ENCODE measurements at places on chromosomes 6 and 20.

GRCh38 chr6:34598712-34599111 is 42.6 kb upstream of the SPDEF start:
- no peak for DNase-seq

DNA sequence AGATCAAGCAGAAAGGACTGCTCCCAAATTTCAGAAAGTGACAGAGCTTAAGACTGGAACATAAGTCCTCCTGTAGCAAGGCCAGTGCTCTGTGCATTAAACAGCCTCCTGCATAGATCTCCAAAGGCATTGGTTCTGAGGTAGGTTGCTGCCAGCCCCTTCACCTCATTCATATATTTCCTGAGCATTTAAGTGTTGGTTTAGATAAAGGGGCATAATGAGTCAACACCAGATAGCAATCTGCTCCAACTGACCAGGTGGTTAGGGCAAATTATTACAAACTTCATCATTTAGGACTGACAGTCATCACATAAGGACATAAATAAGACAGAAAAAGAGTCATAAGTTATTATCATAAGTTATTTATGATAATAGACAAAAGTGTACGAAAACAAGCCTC is 10.7 kb downstream of the PTPRK start:
- DNase-seq = no peak

GRCh38 chr6:145147981-145148749 is 587.2 kb downstream of the EPM2A start:
- DNase-seq = no peak

- no peak for DNase-seq
Observed at GRCh38 chr6:81901551-81901966, 149.1 kb upstream of the TENT5A start.

DNA sequence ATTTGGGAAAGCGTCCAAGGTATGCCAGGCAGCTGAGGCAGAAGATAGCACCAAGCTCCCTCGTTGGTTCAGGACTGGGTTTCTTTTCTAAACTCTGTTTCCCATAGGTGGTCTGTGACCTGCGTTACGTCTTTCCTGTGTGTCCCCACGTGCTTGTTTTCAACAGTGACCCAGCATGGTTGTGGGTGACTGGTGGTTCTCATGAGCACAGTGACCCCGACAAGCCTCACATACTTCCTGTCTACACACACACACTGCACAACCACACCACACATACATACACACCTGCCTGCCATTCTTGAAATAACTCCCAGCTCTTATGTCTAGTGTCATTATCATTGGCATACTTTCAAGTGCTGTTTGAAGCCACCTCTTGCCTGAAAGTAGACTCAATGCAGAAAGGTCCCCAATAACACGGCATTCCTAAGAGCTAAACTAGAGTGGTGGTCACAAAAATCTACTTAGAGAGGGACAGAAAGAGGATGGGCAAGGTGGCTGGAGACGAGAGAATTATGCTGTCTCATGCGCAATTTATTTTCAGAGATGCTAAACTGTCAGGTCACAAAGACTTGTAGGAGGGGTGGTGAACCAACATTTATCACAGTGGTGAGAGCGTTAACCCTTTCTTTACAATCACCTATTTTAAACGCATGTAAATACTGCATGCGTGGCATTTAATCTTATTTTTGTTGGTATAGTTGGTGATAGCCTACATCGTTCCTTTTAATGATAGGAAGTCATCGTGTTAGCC is 66.7 kb downstream of the GCNT2 start:
- DNase-seq = no peak

DNA sequence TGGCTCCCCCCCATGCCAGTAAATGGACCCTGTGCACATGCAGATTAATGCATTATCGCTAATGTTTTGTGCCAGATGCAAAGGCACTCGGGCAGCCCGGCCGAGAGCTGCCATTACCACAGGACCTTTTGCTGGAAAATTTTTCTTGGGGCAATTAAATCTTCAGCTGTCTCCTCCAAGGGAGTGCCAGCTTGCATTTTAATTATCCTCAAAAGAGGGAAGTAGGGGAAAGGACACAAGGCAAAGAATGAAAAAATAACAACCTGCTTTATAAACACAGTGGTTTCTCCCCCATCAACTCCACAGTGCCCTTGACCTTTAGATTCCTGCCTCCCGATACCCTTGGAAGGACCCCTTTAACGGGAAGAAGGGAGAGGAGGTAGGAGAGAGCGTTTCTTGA is 48.2 kb downstream of the PDYN start:
- DNase-seq = no peak

DNA sequence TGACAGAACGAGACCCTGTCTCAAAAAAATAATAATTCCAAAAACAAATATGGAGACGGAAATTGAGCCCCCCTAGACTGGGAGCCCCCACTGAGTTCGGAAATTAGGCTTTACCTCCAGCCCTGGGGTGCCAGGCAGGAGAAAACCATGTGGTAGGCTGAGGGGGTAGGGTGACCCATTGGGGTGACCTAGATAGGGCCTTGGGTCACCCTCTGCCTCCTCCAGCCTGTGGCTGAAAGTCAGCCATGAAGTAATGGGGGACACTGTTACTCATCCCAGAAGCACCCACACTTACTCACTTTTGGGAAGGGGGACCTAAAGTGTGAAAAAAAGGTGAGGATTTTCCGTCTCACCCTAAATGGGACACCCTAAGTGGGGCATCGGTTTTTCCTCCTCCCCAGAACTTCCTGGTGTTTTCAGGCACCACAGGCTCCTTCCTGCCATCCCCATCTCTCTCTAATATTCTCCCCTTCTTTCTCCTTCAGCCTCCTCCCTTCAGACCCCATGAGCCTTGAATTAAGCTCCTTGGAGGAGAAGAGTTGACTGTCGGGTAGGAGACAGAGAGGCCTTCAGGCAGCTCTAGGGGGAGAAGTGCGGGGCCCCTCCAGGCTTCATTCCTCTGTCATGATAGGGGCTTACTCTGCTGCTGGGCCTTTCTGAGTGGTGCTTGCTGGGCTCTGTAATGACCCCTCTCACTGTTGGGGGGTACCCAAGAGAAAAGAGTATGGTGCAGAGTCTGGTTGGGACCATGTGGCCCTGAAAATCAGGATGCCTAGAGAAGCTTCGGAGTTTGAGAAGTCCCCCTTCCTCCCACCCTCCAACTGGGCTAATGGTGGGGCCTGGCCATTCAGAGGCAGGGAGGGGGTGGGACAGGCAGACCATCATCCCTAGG is 2.4 kb downstream of the LTB start:
- no peak for DNase-seq

DNA sequence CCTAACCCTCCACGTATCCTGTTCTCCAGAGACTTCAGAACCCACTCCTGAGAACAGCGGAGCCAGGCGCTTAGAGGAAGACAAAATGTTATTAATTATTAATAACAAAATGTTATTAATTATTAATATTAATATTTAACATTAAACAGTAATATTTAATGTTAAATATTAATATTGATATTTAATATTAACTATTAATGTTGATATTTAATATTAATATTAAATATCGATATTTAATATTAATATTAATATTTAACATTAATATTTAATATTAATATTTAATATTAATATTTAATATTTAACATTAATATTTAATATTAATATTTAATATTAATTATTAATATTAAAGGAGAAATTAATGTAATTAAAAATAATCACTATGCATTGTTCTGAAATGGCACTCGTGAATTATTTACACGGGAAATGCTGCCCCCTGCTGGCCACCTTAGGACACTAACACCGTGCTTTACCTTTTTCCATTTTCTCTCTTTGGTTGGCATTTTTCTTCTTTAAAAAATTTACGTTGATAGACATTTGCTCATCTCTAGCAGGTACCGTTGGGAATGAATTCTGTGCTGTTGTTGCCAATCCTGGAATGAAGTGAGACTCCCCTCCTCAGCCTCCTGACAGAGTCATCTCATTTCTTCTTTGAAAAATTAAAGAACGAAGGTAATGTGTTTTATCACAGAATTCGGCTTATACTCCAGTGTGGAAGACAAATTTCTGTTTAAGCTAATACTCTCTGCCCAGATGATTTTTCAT is 7.5 kb upstream of the GGTLC1 start:
- DNase-seq = peak; percentile 35

DNA sequence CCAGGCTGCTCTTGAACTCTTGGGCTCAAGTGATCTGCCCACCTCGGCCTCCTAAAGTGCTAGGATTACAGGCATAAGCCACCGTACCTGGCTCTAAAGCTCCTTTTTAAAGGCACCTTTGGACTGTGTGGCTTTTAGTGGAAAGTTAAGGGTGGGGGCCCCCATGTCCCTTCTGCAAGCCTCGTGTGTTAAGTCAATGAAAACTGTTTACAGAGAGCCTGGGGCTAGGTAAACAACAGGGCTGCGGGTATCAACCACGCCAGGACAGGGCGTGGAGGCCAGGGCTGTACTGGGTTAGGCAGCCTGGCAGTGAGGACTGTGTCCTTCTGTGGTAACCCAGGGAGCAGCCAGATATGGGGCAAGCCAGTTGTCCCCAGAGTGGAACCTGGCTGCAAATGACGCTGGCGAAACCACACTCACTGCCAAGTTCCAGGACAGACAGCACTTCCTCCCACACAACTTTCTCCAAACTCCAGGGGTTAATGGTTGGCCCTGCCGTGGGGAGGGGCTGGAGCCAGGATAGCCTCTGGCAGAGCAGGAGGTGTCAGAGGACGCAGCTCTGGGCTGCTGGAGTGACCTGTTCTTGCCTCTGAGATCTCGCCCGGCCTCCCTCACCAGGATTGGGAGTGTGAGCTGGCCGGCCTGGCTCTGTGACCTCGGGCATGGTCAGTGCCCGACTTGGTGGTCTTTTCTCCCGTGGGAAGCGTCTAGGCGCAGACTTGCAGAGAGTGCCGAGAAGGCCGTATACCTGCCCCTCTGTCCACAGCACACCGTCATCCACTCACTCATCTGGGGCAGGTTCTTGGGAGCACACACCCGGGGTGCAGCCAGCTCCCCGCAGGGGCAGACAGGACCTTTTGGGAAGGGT is 3.2 kb downstream of the SLC17A9 start:
- peak; percentile 86 for DNase-seq

- DNase-seq = no peak
Observed at GRCh38 chr20:48165401-48165685, 380.1 kb upstream of the SULF2 start.

DNA sequence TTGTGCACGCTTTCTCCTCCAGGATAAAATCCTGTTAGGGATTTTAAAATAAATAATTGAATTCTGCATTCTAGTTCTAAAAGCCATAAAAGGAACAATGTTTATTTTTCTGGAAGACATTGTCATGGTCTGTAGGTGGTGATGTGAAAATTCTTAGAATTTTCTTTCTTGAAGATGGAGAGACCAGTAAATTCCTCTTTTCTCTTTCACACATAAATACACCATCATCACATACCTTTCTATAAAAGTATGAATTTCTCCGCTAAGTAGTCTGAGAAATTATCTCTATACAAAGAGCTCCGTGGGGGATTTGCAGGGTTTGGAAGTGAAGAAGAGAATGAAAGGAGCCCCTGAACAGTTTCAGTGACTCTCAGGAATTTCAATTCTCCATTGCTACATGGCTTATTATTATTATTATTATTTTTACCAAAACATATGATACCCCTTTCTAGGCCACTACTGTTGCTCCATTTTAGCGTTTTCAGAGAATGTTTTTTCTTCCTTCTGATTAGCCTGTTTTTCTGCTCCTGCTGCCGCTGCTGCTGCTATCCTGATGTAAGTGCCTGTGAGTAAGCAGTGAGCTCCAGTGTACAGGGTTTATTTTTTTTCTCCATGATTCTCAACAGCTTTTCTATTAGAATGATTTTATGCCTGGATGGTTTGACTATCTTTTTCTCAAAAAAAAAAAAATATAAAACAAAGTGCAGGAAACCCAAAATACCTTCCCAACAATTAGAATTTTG is 145.8 kb downstream of the SAMD5 start:
- no peak for DNase-seq

DNA sequence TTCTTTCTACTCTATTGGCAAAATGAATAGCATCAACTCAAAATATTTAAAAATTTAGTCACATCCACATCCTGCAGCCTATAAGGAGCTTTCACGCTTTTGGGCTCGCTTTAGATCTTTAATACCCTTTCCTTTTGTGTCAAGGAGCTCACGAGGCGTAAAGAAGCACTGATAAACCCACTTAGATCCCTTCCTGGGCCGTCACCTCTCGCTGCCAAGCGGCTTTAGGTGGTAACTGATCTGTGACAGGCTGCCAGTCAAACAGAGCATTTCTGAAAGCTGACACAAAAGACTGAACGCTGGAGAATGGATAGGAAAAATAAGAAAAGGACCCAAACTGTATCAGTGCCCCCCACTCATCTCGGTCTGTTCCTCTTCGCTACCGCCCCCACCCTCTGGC is 385.7 kb upstream of the MMS22L start:
- DNase-seq = no peak

DNA sequence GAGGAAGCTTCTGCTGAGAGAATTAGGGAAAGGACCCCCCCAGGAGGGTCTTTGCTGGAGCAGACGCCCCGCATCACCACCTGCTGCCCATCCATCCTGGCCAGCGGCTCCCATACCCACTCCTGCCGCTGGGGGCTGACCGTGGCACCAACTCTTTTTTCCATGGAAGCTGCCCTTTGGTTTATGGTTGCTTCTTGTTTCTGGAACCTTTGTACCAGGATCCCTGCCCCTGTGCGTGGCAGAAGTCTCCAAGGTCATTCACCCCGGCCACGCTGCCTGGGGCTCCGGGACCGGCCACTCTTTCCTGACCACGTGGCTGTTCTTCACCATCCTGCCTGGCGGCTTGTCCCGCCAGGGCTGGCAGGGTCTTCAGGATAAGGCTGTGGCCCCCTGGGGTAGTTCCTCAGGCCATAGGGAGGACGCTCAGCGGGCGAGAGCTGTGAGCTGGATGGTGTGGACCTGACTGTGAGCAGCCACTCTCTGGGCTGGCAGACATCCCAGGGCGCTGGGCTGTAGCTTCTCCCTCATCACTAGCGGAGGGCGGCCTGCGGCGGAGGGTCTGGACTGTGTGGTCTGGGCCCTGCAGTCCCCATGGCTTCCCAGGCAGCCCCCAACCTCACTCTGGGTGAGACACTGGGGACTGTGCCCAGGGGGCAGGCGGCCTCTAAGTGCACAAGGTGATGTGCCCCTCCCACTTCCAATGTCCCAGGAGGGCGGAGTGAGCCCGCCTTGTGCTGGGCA is 22.8 kb upstream of the RBBP8NL start:
- DNase-seq = no peak

DNA sequence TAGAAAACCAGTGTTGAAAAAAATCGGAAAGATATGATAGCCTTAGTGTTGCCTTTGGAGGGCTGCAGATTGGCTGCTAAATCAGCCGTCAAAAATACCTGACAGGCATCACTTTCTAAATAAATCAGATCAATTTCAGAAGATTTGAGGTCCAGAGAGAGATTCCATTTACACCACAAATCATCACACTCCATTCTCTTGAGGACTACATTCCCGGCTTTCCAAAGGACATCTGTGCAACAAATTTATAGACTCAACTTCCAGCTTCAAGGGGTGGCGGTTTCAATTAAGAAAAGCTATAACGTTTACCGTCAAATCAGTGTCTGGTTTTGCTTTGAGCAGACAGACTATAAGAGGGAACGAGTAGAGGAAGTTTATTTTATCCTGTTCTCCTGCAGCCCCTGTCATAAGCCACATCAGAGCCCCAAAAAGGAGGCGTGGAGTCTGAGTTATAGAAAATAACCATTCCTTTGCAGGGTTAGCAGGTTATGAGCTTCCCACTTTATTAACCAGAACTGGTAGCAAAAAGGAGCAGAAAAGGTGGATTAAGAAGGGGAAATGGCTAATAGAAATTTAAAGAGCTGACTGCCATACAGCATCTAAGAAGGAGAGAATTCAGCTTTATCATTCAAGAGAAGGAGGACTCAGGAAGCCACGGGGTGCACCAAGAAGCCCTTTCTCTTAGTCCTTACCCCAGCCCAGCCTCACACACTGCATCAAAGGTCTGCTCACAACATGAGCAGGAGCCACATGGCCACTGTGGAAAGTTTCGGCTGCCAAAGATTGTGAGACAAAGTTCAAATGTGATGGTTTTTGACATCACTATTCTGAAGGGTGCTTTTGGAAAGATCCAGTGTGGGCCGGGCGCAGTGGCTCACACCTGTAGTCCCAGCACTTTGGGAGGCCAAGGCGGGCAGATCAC is 12.9 kb upstream of the UQCC2 start:
- no peak for DNase-seq
